T1000 (cell line): ENCODE measurements at places on chromosomes 1 and 21.

DNA sequence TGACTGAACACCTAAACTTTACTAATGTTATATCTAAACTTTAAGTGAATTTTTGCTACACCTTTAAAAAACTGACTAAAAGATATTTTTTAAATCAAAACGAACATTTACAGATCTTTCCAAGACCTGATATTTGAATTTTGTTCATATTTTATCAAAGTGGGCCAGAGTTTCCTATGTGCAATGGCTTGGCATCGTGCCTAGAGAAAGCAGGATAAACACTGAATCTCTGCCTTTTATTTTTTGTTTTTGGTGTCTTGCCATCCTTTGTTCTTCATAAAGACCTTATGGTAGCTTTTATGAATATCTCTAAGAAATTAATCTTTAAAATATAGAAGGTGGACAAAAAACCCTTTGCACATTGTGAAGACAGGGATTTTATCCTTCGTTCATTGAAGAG is 25.8 kb upstream of the VPS26C start:
- no peak for DNase-seq

- DNase-seq, result no peak
These were observed 11.6 kb downstream of the SLC6A17 start for GRCh38 chr1:110161849-110162248.

GRCh38 chr1:157199421-157199755 is 61.2 kb upstream of the ETV3 start:
- no peak for DNase-seq

GRCh38 chr21:26077521-26077920 is 93.0 kb downstream of the APP start:
- DNase-seq, result no peak

DNA sequence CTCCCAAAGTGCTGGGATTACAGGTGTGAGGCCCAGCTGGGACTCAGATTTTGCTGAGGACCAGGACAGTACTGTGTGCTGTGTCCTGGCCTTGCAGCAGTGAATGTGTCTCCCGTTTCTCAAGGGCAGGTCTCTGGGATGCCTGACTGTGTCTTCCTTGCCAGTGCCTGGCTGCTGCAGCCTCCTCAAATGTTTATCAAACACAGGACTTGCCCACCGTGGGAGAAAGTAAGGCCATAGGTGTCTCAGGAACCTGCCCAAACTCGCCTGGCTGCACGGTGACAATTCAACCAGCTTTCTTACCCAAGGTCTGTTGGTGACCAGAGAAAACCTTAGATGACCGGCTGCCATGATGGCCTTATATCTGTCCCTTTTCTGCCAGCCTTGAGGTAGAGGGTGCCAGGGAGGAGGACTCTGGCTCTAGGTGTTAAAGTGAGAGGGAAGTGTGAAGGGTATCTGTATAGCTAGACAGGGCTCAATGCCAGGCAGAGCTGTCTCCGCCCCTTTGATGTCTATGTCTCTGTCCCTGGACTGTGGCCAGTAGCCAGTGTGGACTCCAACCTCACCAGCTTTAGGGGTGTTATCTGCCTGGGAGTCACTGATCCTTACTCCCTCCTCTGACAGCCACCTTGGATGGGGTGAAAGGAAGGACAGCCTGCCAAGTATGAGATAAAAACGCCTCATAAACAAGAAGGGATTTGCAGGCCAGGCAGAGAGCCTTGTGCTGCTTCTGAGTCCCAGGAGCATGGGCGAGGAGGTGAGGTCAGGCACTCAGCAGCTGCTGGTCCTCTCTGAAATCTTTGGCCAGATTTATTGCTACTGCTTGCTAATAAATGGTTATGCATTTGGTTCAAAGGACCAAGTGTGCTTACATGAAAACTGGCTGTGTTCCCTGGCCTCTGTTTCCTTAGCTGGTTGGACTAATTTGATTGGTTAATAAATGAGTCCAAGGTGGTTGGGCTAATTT is 22.3 kb downstream of the IL6R start:
- DNase-seq, result no peak

DNA sequence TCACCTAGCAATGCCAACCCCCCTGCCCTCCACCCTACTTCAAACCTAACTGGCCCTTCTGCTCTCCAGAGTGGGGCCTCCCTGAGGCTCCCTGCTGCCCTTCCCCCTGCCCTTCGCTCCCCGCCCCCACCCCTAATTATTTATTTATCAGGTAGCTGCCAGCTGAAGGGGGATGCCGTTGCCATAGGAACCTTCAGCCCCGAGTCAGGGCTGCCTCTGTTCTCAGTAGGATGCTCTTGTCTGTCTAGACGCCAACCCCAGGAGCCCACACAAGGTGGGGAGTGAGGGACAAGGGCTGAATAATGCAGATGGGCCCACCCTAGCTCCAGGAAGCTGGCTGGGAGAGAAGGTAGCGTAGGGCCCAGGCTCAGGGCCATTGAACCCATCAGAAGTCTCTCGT is 41.1 kb downstream of the NKAIN1 start:
- DNase-seq, result no peak

DNA sequence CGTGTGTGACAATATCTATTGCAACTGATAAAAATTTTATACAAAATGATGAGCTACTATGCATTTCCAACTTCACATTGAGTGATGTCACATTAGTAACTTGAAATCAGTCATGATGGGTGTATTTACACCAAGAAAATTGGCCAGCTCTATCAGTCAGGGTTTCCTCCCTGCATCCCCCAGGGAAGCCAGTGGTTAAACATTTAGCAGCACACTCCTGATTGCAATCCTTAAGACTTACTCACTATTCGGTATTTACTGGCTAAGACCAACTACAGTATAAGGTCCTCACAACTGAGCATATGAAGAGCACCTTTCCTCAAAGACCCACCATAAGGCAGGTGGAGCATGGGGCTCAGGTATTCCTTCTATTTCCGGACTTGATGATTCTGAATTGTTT is 41.3 kb upstream of the PTGFRN start:
- no peak for DNase-seq

- DNase-seq, result no peak
These were observed 177.3 kb downstream of the CAMTA1 start for GRCh38 chr1:6962478-6962995.

DNA sequence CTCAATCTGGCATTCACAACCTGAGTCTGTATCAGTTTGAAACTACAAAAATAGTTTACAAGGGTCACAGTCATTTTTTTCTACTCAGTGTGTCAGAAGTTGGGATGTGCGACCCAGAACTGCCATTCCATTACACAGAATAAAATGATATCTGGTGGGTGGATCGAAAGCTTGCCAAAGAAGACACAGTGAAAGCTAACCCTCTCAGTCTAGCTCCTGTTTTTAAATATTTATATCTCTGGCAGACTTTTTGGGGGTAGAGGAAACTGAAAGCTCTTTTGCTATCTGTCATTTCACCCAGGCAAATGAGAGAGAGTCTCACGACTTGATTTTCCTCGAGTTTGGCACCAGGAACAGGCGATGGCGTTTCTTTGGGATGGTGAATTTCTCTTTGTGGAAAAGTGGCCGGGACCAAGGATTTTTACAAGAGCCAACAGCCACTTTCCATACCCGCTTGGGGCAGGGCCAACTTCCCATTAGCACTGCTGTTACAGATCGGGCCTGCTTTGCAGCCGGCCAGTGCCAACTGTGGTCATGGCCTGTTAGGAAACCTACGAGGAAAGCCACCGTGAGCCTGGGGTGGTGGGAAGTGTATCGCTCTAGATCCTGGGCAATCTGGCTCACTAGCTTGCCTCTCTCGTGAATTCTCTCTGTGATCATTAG is 185.5 kb upstream of the NFIA start:
- no peak for DNase-seq

DNA sequence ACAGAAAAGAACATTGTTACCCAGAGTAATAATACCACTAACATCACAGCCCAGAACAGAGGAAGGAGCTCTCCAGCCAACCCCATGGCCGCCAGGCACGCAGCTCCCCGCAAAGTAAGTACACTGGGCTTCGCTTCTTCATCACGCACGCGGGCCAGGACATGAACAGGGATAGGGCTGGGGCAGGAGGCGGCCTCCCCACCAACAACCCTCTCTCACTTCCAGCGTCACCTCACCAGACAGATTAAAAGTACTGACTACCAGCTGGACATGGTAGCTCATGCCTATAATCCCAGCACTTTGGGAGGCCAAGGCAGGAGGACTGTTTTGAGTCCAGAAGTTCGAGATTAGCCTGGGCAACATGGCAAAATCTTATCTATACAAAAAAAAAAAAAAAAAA is 78.3 kb downstream of the NPHP4 start:
- no peak for DNase-seq

GRCh38 chr1:24052220-24052619 is 59.7 kb downstream of the MYOM3 start:
- DNase-seq, result no peak

DNA sequence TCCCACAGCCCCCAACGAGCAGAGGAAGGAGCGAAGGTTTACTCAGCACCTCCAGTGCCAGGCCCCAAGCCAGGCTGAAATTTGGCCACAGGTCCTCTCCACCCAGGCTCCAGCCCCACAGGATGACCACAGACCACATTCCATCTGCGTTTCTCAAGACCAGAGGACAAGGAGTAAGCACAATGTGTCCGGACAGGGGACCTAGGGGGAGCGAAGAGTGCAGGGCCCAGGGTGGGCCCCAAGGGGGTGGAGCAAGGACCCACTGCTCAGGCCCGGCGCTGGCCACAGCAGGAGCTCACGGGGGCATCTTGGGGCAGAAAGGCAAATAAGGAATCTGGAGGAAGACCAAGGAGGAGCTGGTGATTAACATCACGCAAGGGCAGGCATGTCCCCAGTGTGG is 100.5 kb downstream of the NPHP4 start:
- no peak for DNase-seq

GRCh38 chr1:115220340-115221270 is 117.4 kb downstream of the NGF start:
- no peak for DNase-seq

GRCh38 chr1:25573591-25573930 is 30.2 kb downstream of the LDLRAP1 start:
- no peak for DNase-seq

GRCh38 chr1:69414574-69414973 is 153.1 kb upstream of the LRRC7 start:
- DNase-seq, result no peak

DNA sequence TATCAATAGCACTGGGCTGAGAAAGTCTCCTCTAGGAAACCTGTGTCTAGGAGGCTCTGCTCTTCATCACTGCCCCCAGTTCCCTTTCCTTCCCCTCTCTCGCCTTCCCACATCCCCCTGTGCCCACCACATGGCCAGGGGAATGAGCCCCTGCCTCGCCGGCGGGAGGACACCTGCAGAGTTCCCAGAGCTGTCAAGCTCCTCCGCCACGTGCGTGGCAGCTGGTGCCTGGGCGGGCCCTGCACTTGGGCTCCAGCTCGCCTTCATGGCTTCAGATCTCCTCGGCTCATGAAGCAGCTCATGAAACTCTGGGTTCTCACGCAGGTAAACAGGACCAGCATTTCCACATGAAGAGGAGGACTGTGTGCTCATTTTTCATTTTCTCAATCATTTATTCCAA is 62.8 kb downstream of the SIM2 start:
- DNase-seq, result no peak

DNA sequence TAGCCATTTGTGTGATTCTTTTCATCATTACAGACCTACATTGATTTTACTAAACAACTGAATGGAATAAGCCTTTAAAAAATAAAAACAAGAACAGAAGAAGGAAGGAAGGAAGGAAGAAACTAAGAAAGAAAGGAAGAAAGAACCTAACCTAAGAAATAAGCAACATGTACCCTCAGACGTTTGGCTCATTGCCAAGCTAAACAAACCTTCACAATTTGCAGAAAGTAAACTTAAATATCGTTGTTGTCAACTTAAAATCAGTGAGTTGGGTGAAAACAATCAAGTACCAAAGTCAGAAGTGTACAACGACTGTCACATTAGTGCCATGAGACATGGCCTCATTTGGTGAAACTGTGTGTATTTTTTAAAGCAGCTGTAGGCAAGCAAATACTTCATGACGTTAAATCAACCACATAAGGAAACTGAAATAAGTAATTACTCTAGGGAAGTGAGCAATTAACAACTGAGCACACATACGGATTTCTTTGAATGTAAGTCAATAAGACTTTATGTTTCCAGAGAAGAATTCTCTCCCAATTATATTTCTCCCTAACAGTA is 313.1 kb upstream of the TMPRSS15 start:
- DNase-seq, result no peak

- DNase-seq, result no peak
These were observed 477 bp downstream of the ICMT start for GRCh38 chr1:6235296-6235677.

GRCh38 chr1:230863449-230863848 is 4.9 kb downstream of the C1orf198 start:
- DNase-seq, result no peak

DNA sequence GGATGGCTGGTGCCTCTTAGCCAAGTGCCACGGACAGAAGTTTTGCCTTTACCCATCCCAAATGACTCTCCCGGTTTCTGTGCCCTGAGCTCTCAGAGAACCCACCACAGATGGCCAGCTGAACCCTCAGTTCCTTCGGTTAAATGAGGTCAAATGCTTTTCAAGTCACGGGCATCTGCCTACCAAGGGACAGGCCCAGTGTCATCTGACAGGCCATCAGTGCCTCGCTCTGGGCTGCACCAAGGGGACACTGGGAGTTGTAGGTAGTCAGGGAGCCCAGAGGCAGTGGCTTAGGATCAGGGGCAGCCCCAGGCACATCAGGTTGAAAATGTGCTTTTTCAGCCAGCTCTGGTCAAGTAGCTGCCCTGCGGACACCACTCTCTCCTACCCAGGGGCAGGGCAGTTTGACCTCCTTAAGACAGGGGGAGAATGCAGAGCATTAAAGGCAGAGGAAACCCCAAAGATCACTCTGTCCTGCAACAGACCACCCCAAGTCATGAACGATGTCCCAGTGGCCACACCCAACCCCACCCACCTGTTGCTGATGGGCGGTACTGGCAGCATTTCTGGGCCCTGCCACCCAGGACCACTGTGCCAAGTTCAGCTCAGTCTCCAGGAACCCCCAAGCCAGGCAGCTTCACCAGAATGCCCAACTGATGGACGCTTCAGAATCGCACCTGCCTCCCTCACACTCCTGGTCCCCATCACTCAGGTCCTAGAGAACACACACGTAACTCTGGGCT is 60.7 kb downstream of the CASZ1 start:
- no peak for DNase-seq

- no peak for DNase-seq
These were observed 69.6 kb downstream of the DUSP10 start for GRCh38 chr1:221672239-221672645.
